ENCODE measurements at places on chromosomes 6 and 20. TPM values are rescaled to one million over a fixed set of nuclear protein-coding genes. Genes with fewer than 3 reads are reported as not detected.

DNA sequence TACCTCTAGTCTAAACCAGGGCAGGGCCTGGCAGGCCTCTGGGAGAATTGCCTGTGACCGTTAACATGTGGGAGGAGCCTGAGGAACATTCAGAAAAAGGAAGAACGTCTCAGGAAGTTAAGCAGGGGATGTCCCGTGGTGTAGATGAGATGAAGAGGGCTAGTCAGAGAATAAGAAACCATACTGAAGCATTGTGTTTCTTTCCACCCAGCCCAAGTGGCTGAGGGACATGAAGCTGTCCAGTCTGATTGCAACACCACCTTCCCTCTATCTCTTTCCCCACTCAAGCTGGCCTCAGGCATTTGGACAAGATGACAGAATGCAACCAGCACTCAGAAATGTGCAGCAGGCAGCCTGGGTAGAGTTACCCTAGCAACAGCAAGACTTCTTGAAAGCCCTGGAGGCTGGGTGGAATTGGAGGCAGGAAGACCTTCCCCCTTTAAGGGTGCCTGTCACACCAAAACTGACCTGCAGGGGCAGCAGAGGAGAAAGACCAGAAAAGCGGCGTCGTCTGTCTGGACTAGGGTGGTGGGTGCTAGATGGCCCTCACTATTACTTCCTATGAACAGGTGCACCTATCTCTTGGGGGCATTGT, 186.1 kb downstream of the UNC5CL start:
- DNase-seq, result no peak

GRCh38 chr6:52393780-52394179, 26.4 kb upstream of the EFHC1 start:
- no peak for DNase-seq

GRCh38 chr6:42507901-42508300, 55.9 kb upstream of the UBR2 start:
- peak; percentile 46 for DNase-seq

The RBL1 gene
- 15.8 TPM for polyA plus RNA-seq

DNA sequence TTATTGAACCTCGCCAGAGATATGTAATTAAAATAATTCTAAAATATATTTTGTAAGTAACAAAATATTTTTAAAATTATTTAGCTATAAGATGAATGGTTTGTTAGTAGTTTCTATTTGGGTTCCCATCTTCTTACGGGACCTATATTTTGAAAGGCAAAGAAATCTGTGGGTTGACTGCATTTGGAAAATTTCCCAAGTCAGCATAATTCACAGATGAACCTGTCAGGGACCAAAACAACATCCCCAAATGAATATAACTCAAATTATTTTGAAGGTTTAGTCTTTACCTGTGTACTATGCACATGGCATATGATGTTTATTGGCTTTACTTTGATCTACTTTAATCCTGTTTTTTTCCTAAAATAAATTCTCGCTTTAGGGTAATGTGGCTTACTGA, 607.4 kb upstream of the JAG1 start:
- DNase-seq, result no peak

DNA sequence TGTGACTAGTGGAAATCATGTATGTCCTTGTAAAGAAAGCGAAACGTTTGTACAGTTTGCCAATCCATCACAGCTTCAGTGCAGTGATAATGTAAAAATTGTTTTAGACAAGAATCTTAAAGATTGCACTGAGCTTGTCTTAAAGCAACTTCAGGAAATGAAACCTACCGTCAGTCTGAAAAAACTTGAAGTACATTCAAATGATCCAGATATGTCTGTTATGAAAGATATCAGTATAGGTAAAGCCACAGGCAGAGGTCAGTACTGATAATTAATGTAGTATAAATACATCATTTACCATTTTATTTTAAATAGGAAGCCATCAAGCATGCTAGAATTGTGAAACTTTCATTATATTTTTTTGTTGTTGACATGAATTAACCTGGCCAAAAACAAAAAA, 60.9 kb upstream of the SMIM8 start:
- no peak for DNase-seq

The ARG1 gene
- 0.95 TPM for polyA plus RNA-seq

DNA sequence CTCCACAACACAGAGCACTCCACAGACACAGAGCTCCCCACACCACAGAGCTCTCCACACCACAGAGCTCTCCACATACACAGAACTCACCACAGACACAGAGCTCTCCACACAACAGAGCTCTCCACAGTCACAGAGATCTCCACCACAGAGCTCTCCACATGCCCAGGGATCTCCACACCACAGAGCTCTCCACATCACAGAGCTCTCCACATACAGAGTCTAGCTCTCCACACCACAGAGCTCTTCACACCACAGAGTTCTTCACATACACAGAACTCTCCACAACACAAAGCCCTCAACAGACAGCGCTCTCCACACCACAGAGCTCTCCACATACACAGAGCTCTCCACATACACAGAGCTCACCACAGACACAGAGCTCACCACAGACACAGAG, 55.3 kb downstream of the ERMARD start:
- no peak for DNase-seq

DNA sequence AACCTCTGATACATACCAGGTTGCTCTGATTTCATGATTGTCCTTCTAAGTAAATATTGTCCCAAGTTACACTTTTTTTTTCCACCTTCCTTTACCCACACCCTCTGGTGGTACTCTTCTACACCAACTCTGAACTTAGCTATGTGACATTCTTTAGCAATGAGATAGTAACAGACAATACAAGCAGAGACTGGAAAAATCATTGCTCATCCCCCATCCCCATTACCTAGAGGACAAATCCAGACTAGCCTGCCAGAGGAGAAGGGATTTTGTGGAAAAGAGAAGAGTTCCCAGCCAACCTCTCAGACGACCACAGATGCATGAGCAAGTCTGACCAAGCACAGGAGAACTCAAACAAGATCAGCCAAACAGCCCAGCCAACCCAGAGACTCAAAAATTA, 32.8 kb upstream of the TFAP2B start:
- DNase-seq, result no peak

The PLN gene
- polyA plus RNA-seq, result 4.8 TPM

GRCh38 chr6:87922947-87923330, 124.7 kb upstream of the SPACA1 start:
- no peak for DNase-seq

GRCh38 chr6:167442245-167442644, 117.4 kb downstream of the TTLL2 start:
- DNase-seq, result peak; percentile 18

The DNAH8 gene
- polyA plus RNA-seq, result 0.90 TPM

The KLHDC3 gene
- 85.4 TPM for polyA plus RNA-seq

Data from left kidney (tissue), 8 donors.